ENCODE measurements at places on chromosomes 3 and 15. TPM values are rescaled to one million over a fixed set of nuclear protein-coding genes. Genes with fewer than 3 reads are reported as not detected.

GRCh38 chr3:129732200-129732876 lies 125.9 kb upstream of the PLXND1 start:
- H3K4me1 ChIP-seq: no peaks in the 10 kb centered on the region
- no peaks in the 10 kb centered on the region for H3K36me3 ChIP-seq
- H3K4me3 ChIP-seq: no peak overlapping the region
- no peak for DNase-seq
- no peak overlapping the region for H3K27ac ChIP-seq

DNA sequence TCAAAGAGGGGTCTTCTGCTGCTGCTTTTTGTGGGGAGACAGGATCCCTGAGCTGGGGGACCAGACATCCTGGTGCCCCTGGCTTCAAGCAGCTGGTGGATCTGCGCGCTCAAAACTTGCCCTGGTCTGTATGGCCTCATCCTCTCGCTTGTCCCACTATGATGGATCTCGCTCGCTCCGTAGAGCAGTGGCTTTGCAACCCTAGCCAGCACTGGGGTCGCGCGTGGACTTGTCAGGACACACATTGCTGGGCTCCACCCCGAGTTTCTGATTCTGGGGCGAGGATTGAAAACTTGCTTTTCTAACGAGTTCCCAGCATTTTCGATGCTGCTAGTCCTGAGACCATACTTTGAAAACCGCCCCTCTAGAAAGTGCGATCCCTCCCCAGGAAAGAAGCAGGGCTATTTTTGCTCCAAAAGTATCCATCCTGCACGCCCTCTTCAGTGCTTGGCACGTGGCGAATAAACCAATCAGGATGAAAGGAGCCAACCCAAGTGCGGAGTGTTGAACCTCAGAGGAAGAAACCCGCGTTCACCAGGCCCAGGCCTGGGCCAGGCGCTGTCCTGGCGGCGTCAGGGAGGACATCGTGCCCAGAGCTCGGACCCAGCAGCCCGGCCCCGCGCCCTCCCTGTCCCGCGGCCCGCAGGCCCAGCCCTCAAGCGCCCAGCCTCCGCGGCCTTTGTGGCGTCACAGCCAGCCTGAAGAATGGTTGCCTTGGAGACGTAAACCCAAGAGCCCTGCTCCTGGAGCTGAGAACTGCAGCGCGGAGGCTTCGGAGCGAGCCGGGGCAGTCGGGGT lies at the start of gene CFAP100:
Gene CFAP100, plus strand, starts transcription at position 731 of the 798 bp plus-strand sequence. CDS start 1,092 bp downstream, outside the sequence.
- H3K4me1 ChIP-seq: peaks cover 3% of the 10 kb centered on the region
- no peak within 1 kb of the TSS for H3K27ac ChIP-seq
- H3K27me3 ChIP-seq: peaks cover 25% of the 10 kb centered on the region
- no peak within 1 kb of the TSS for H3K4me3 ChIP-seq

- no peaks in the 10 kb centered on the region for H3K36me3 ChIP-seq
- H3K4me3 ChIP-seq: no peak overlapping the region
- H3K27ac ChIP-seq: no peak overlapping the region
- no peaks in the 10 kb centered on the region for H3K27me3 ChIP-seq
Measured at GRCh38 chr15:86213888-86214287, 134.2 kb downstream of the AGBL1 start.

DNA sequence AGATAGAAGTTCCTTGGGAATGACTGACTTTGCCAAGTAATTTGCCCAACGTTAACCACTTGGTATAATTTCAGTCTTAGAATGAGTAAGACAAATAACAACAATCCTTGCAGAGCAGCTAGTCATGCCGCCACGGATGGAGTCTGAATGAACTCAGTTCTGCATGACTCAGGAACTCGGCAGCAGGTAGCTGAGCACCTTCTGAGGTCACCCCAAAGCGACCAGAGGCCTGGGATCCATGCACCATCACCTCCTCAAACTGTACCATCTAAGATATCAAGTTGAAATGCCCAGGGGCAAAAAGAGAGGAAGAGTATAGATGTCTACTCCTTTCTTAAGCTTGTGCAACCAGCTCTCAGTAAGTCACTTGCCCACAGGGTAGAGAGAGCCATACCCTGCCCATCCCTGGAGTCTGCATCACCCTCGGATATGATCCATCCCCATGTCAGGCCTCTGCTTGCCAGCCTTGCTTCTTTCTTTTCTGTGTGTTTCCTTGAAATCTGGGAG lies 8.5 kb upstream of the CDCP1 start:
- DNase-seq: no peak
- no peak overlapping the region for H3K4me3 ChIP-seq
- no peaks in the 10 kb centered on the region for H3K36me3 ChIP-seq

DNA sequence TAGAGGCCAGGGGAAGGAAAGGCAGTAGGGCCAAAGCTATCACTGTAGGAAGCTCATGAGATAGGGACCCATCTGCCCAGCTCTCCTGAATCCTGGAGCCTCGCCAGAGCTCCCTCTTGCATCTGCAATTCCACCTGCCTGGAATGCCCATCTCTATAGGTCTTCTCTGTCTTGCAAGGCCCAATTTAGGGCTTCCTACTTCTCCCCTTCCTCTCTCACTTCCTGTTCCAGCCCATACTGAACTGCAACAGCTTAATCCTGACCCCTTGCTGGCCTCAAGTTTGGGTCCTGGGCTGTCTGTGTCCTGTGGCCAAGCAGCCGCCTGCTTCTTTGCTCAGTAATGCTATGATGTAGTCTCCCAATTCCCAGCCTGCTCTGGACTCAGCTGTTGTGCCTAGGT lies 3.6 kb upstream of the PTPN23 start:
- H3K4me1 ChIP-seq: peaks cover 15% of the 10 kb centered on the region
- H3K4me3 ChIP-seq: no peak overlapping the region
- no peaks in the 10 kb centered on the region for H3K27me3 ChIP-seq
- no peak for DNase-seq

GRCh38 chr3:171600030-171600429 lies 139.8 kb upstream of the TNIK start:
- H3K4me3 ChIP-seq: no peak overlapping the region
- no peaks in the 10 kb centered on the region for H3K27me3 ChIP-seq
- DNase-seq: no peak
- H3K27ac ChIP-seq: no peak overlapping the region
- H3K36me3 ChIP-seq: no peaks in the 10 kb centered on the region

DNA sequence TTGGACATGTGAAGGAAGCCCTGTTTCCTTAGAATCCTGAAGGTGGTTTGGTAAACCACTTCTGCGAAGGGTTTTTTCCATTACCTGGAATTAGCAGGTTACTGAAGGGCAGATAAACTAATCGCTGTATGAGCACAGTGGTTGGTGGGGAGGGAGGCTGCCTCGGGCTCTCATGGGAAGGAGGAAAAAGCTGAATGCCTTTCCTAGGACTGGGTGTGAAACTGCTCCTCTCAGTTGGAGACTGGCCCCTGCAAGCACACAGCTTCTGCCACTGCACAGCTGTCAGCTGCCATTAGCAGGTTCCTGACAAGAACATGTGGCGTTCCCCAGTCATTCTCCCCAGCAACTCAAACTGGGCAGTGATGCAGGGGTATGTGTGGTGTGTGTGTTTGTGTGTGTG lies 376.3 kb downstream of the GAP43 start:
- H3K27me3 ChIP-seq: no peaks in the 10 kb centered on the region
- DNase-seq: no peak
- H3K36me3 ChIP-seq: no peaks in the 10 kb centered on the region
- no peaks in the 10 kb centered on the region for H3K4me1 ChIP-seq
- H3K4me3 ChIP-seq: no peak overlapping the region

- no peaks in the 10 kb centered on the region for H3K27me3 ChIP-seq
- peaks cover 6% of the 10 kb centered on the region for H3K4me1 ChIP-seq
- DNase-seq: peak; percentile 41
- H3K27ac ChIP-seq: no peak overlapping the region
Measured at GRCh38 chr3:186255703-186256331, 106.2 kb downstream of the DGKG start.

DNA sequence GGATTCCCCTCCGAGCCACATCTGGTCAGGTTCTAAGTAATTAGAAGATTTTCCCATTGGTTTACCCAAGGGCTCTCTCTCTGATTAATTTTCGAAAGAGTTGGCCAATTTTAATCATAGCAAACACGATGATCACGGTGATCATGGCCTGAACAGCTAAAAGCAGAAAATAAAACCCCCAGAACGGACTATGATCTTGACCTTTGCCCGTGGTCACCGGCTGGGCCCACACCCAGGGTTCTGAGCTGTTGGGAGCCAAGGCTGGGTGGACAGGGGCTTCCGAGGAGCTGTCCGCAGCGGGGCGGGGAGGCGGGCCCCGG lies 2.6 kb downstream of the GP5 start:
- no peaks in the 10 kb centered on the region for H3K4me1 ChIP-seq
- DNase-seq: no peak
- H3K4me3 ChIP-seq: no peak overlapping the region
- H3K27ac ChIP-seq: peak overlapping the region; percentile 68
- no peaks in the 10 kb centered on the region for H3K36me3 ChIP-seq

DNA sequence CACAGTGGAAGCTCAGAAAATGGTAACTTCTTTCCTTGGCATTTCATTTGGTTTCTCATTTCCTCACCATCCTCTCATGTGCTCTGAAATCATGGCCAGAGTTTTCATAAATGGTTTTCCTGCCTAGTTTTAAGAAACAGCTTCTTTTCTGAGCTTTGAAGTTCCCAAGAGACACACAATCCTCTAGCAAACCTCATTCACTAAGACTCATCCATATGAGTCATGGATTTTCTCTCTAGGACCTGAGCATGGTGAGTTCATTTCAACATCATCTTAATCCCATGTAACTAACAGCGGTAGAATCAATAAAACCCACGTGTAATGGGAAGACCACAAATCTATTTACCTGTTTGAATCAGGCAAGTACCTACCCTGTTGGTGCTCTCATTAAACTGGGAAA lies 274.5 kb upstream of the LRTM1 start:
- H3K27ac ChIP-seq: no peak overlapping the region
- no peaks in the 10 kb centered on the region for H3K36me3 ChIP-seq
- H3K27me3 ChIP-seq: no peaks in the 10 kb centered on the region
- no peaks in the 10 kb centered on the region for H3K4me1 ChIP-seq
- no peak for DNase-seq

GRCh38 chr3:146325170-146325569 lies 74.3 kb upstream of the PLSCR4 start:
- no peak overlapping the region for H3K4me3 ChIP-seq
- no peak for DNase-seq
- no peak overlapping the region for H3K27ac ChIP-seq
- no peaks in the 10 kb centered on the region for H3K36me3 ChIP-seq

DNA sequence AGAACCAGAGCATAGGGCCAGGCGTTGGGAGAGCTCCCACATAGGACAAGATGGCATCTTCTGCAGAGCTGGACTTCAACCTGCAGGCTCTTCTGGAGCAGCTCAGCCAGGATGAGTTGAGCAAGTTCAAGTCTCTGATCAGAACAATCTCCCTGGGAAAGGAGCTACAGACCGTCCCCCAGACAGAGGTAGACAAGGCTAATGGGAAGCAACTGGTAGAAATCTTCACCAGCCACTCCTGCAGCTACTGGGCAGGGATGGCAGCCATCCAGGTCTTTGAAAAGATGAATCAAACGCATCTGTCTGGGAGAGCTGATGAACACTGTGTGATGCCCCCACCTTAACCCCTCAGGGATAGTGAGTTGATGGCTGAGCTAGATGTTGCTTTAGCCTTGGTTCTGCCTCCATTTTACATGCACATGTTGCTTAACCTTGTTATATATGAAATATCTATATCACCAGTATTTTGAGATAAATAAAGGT lies at the start of gene PYDC2:
Gene PYDC2, plus strand, starts transcription at position 51 of the 483 bp plus-strand sequence. Its CDS starts 0 bp downstream, at position 51.
- H3K4me1 ChIP-seq: no peaks in the 10 kb centered on the region
- H3K27me3 ChIP-seq: no peaks in the 10 kb centered on the region
- H3K27ac ChIP-seq: no peak within 1 kb of the TSS
- no peak for DNase-seq
- no peak within 1 kb of the TSS for H3K4me3 ChIP-seq
- no peaks in the 10 kb centered on the region for H3K36me3 ChIP-seq

- no peaks in the 10 kb centered on the region for H3K36me3 ChIP-seq
- H3K27me3 ChIP-seq: no peaks in the 10 kb centered on the region
- no peak overlapping the region for H3K27ac ChIP-seq
- peaks cover 5% of the 10 kb centered on the region for H3K4me1 ChIP-seq
Measured at GRCh38 chr15:63250312-63250965, 27.0 kb upstream of the APH1B start.

GRCh38 chr3:19248767-19249166 lies 100.5 kb downstream of the KCNH8 start:
- H3K36me3 ChIP-seq: no peaks in the 10 kb centered on the region
- no peak overlapping the region for H3K27ac ChIP-seq
- H3K4me3 ChIP-seq: no peak overlapping the region
- H3K27me3 ChIP-seq: no peaks in the 10 kb centered on the region

- no peaks in the 10 kb centered on the region for H3K27me3 ChIP-seq
- H3K36me3 ChIP-seq: no peaks in the 10 kb centered on the region
- no peak overlapping the region for H3K27ac ChIP-seq
- H3K4me3 ChIP-seq: no peak overlapping the region
Measured at GRCh38 chr3:34859746-34860145, 779.6 kb upstream of the ARPP21 start.

GRCh38 chr3:14246414-14246813 lies 67.8 kb downstream of the LSM3 start:
- H3K36me3 ChIP-seq: no peaks in the 10 kb centered on the region
- no peaks in the 10 kb centered on the region for H3K27me3 ChIP-seq
- H3K4me1 ChIP-seq: no peaks in the 10 kb centered on the region
- no peak overlapping the region for H3K4me3 ChIP-seq
- no peak overlapping the region for H3K27ac ChIP-seq

DNA sequence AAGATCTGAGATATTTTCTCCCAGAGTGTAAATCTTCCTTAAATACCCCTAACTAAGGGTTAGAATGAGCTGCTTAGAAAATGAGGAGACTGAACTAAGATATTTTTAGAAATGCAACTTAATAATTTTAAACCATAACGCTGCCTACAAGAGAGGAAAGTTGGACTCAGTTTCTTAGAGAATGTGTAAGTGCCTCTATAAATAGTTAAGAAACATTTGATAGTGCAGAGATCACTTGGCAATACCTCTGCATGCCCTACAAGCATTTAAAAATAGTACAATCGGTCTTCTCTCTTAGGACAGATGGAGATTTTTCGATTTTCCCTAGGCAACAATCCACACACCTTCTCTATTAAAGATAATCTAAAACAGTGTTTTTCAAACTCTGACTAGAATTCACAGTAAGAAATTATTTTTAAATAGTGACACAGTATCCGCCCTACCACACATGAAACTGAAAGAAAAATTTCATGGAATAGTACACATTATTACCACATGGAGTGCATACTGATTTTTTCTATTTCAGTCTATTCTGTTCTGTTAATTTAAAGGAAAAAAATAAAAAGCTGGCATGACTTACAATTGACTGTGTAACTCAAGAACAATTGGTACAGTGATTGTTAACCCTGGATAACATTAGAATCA lies 83.2 kb downstream of the GADL1 start:
- no peaks in the 10 kb centered on the region for H3K36me3 ChIP-seq
- H3K4me1 ChIP-seq: no peaks in the 10 kb centered on the region
- H3K27ac ChIP-seq: no peak overlapping the region
- H3K27me3 ChIP-seq: no peaks in the 10 kb centered on the region

B3GALNT1 gene
- total RNA-seq: 6.0 TPM

SLC6A20 gene
- not detected for total RNA-seq

ZBED2 gene
- total RNA-seq: not detected

NFKBIZ gene
- 189 TPM for total RNA-seq
